ENCODE measurements at places on chromosomes 2 and 18.
A peak's percentile ranks its signal among the peaks of the same experiment; 100 is the strongest.

GRCh38 chr2:46023165-46023854 is 273.9 kb upstream of the EPAS1 start:
- H3K4me3 ChIP-seq = no peak overlapping the region
- DNase-seq = no peak
- H3K27ac ChIP-seq = no peak overlapping the region
- no peaks in the 10 kb centered on the region for H3K4me1 ChIP-seq
- no peaks in the 10 kb centered on the region for H3K36me3 ChIP-seq
- H3K27me3 ChIP-seq = no peaks in the 10 kb centered on the region

DNA sequence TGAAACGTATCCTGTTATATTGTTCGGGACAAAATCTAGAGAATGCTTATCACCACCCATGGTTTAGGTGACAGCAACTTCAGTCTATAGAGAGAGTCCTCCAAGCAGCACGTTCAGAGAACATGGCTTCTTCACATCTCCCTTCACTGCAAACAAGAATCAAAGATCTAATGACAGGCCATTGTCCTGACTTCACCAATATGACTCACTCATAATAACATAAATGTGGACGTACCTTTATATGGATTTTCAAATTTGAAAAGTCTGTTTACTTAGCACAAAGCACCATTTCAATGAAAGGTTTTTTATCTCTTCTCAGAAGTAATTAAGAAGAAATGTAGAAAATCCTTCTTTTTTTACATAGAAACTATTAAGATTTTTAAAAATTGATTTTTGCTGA is 46.7 kb downstream of the KLF7 start:
- H3K4me3 ChIP-seq = no peak overlapping the region
- DNase-seq = no peak
- no peaks in the 10 kb centered on the region for H3K27me3 ChIP-seq
- H3K36me3 ChIP-seq = peaks cover 13% of the 10 kb centered on the region

DNA sequence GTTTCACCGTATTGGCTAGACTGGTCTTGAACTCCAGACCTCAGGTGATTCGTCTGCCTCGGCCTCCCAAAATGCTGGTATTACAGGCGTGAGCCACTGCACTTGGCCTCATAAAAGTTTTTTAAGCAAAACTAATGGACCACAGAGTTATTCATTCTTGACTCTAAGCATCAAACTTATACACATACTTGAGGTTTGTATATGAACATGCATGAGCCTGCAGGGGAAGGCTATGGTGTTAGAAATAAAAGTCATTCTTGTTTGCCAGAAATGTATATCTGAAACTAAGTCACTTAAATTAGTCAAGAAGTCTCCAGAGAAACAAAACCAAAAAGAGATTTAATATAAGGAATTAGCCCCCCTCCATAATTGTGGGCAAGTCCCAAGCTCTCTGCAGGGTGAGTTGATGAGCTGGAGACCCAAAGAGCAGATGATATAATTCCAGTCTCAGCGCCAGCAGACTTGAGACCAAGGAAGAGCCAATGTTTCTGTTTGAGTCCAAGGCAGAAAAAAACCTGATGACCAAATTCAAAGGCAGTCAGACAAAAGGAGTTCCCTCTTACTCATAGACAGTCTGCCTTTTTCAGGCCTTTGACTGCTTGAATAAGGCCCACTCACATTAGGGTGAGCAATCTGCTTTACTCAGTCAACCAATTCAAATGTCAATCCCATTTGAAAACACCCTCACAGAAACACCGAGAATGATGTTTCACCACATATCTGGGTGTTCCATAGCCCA is 69.0 kb upstream of the DSG1 start:
- peaks cover 2% of the 10 kb centered on the region for H3K27me3 ChIP-seq
- H3K4me3 ChIP-seq = no peak overlapping the region
- H3K36me3 ChIP-seq = no peaks in the 10 kb centered on the region
- DNase-seq = no peak

DNA sequence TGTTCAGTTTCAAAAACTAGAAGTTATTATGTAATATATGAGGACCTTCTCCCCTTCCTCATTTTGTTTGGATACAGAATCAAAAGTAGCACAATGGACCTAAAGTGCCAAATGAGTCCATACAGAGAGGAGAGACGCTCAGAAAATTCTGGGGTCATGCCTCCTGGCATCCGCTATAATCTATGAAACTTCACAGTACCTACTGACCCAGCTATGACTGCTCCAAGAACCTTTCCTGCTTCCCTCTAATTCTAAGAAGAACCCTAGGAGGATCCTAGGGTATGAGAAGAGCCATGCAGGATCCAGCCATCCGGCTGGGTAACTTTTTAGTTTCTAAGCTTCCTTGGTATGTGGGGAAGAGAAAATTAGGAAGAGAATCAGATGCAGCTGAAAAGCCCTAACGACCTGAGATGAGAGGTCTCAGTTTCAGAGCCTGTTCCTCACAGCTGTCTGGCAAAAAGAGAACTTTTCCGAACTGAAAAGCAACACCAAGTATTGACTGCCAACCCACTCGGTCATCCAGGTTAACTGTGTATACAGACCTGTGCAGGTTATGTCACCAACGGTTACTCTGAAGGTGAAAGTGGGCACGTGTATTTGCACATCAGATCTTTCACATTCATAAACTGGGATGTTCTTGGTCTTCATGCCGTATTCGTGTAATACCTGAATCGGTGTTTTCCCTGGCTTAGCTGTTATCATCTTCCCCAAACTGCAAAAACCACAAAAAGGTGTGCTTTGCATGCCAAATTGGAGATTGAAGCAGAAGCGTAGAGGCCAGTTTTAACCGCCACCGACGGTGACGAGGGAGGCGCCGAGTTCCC is 1.1 kb downstream of the PRKRA start:
- peaks cover 33% of the 10 kb centered on the region for H3K36me3 ChIP-seq
- peak overlapping the region; percentile 89 for H3K4me3 ChIP-seq
- no peak for DNase-seq
- no peaks in the 10 kb centered on the region for H3K27me3 ChIP-seq
- peaks cover 38% of the 10 kb centered on the region for H3K4me1 ChIP-seq
- H3K27ac ChIP-seq = peak overlapping the region; percentile 87

DNA sequence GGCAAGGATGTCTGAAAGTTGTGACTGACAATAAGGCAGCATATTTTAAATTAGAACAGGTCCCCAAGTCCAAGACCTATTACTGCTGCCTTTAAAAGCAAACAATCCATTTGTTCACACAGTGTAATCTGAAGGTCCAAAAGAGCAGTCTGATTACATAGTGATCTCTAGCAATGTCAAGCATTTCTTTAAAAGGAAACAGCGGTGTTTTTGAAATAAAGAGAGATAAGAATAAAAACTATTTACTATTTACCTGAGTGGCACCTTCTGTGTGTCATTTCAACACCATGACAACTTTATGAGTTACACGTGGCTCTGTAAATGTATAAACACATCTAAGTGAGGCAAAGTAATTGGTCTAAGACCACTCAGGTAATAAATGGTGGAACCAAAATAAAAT is 1009.9 kb upstream of the CNTNAP5 start:
- H3K4me3 ChIP-seq = no peak overlapping the region
- H3K36me3 ChIP-seq = no peaks in the 10 kb centered on the region
- no peaks in the 10 kb centered on the region for H3K27me3 ChIP-seq
- no peaks in the 10 kb centered on the region for H3K4me1 ChIP-seq
- H3K27ac ChIP-seq = no peak overlapping the region

- H3K27ac ChIP-seq = peak overlapping the region; percentile 85
- H3K36me3 ChIP-seq = peaks cover 3% of the 10 kb centered on the region
- DNase-seq = peak; percentile 84
- peaks cover 90% of the 10 kb centered on the region for H3K4me1 ChIP-seq
These were observed 19.3 kb downstream of the GPR55 start for GRCh38 chr2:230905448-230906421.

DNA sequence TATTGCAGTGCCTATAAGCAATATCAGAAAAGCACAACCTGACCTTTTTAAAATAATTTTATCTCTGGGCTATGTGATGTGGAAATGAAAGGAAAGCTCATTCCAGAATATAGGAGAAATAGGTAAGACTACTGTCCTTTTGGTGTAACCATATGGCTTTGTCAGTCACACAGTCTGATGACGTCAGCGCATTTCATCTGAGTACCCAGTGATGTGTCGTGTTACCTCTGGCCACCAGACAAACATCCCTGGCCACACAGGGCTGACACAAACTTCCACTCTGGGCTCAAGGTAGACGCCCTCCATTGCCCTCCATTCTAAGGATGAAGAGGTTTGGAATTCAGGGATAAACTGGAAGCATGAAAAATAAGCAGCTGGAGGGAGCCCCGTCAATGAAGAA is 506.7 kb downstream of the CMPK2 start:
- H3K27me3 ChIP-seq = no peaks in the 10 kb centered on the region
- no peak for DNase-seq
- no peak overlapping the region for H3K27ac ChIP-seq
- no peak overlapping the region for H3K4me3 ChIP-seq

DNA sequence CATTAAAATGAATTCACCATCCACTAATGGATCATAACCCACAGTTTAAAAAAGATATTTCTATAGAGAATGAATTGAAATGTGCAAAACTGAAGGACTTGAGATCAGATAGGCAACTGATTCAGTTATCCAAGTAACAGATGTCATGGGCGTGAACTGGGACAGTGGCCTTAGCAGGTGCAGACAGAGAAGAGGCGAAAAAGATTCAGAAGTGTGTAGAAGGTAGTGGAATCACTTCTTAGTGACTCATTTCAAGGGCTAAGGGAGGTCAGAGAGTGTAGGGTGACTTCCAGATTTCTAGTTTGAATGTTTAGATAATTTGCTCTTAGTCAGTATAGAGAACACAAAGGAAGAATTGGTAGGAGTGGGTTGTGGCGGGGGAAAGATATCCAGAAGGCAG is 79.7 kb downstream of the EHBP1 start:
- H3K36me3 ChIP-seq = peaks cover 6% of the 10 kb centered on the region
- H3K27ac ChIP-seq = no peak overlapping the region
- no peak for DNase-seq
- H3K4me1 ChIP-seq = peaks cover 11% of the 10 kb centered on the region
- H3K27me3 ChIP-seq = no peaks in the 10 kb centered on the region

DNA sequence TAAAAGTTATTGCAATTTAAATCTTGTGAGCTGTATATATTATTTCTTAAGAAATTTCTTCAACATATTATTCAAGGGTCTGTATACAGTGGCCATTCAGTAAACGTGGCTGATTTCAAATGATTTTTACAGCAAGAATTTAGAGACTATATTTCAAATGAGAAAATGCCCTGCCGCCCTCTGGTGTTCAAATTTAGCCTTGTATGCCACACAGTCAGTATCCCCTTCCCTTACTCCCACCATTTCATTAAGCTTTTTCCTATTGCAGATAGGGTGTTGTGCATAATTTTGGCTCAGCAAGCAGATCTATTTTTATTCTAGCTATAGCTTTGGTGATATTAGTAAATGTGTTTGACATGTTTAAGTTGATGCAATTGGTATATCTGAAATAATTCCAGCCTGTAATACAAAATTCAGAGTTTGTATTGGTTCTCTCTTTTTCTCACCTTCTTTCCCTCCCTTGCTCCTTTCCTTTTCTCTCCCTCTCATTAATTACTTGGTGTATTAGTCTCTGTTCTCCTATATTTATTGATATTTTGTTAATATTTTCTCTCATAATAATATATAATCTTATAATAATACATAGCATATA is 22.8 kb upstream of the SCN7A start:
- no peak overlapping the region for H3K27ac ChIP-seq
- no peaks in the 10 kb centered on the region for H3K27me3 ChIP-seq
- no peaks in the 10 kb centered on the region for H3K4me1 ChIP-seq
- no peak overlapping the region for H3K4me3 ChIP-seq
- DNase-seq = no peak

DNA sequence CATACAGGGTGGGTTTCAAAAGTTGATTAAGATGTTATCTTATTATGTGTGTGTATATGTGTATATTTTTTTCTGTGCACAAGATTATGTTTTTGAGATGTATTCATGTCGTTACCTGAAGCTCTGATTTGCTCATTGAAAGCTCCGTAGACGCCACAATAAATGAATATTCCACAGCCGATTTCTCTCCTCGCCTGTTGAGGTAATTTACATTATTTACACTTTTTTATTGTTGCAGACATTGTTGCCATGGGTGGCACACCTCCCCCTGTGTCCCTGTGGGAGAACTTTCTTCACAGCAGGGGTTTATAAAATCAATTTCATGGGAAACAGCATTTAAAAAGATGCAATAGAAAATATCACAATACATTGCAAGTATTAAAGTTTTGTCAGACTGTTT is 100.6 kb downstream of the GLI2 start:
- no peaks in the 10 kb centered on the region for H3K4me1 ChIP-seq
- no peak overlapping the region for H3K27ac ChIP-seq
- DNase-seq = no peak
- no peaks in the 10 kb centered on the region for H3K27me3 ChIP-seq
- H3K36me3 ChIP-seq = no peaks in the 10 kb centered on the region

DNA sequence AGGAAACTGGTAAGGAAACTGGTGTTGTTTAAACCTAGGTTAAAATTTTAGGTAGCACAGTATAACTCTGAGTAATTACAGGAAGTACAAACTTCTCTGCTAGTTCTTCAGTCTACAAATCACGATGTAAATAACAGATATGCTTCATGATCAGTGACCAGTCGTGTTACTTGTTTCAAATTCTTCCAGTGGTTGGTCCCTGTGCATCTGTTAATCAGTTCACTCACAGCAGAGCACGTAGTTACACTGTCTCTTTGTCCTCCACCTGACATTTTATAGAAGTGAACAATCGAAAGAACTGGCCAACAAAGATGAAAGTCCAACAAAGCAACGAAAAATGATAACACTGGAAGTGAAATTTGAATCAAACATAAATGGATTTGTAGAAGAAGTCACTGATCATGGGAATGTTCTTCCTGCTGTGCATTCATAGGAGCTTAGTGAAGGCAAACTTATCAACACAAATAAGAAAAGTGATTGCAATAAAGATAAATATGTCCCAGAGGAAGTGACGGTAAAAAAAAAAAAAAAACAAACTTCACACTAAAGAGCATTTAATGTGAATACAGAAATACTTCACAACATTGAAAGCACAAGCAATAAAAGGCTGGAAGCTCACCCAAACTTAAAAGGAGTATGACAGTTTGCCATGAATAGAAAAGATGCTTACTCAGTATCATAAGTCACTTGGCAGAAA is 7.0 kb downstream of the EIF2AK2 start:
- peaks cover 59% of the 10 kb centered on the region for H3K36me3 ChIP-seq
- peak overlapping the region; percentile 29 for H3K4me3 ChIP-seq
- no peak for DNase-seq

DNA sequence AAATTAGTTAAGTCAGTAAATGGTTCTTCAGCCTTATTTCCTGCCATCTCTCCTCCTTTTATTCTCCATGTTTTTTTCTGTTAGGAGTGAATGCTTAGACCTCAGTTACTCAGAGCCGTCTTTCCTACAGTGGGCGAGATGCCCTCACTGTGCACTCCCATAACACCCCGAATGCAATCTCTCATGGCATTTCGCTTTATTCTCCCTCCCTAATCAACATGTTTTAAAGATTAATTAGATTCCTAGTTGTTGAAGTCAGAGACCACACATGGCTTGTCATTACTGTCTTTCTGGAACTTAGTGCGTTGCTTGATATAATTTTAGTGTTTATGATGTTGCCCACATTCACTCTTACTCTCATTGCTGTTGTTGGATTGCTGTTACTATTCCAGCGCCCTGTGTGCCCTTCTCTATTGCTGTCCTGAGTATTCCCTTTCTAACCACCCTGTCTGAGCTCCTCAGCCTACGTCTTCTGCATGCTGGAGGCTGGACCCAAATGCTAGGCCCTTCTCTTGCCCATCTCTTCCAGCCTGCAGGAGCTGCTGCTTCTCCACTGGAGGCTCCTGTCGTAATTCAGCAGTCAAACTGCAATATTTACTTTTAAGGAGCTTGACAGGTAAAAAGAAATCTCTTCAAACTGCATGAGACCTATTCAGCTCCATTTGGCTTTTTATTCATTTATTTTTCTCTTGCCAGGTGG is 99.3 kb downstream of the MAP2 start:
- H3K4me3 ChIP-seq = no peak overlapping the region
- H3K4me1 ChIP-seq = peaks cover 23% of the 10 kb centered on the region
- DNase-seq = no peak
- no peak overlapping the region for H3K27ac ChIP-seq

All from activated naive CD8-positive, alpha-beta T cell treated with anti-CD3 and anti-CD28 coated beads, Interleukin-2, amount 50 U/mL, for 24 hours (primary cell).